ENCODE measurements at places on chromosomes 2 and 18. TPM values are rescaled to one million over a fixed set of nuclear protein-coding genes. Genes with fewer than 3 reads are reported as not detected.

Gene SERPINB13
- not detected for total RNA-seq

Gene ZNF385B
- total RNA-seq, result 10.5 TPM

Gene GNLY
- not detected for total RNA-seq

Gene STK36
- 52.3 TPM for total RNA-seq

Gene PHLPP1
- 23.5 TPM for total RNA-seq

Gene DSG1
- total RNA-seq, result 0.27 TPM

Gene ELOA2
- total RNA-seq, result not detected

- DNase-seq, result no peak
Observed at GRCh38 chr18:74389991-74390390, 67.1 kb downstream of the DIPK1C start.

GRCh38 chr18:36850527-36851201 is 21.7 kb downstream of the KIAA1328 start:
- DNase-seq, result no peak

DNA sequence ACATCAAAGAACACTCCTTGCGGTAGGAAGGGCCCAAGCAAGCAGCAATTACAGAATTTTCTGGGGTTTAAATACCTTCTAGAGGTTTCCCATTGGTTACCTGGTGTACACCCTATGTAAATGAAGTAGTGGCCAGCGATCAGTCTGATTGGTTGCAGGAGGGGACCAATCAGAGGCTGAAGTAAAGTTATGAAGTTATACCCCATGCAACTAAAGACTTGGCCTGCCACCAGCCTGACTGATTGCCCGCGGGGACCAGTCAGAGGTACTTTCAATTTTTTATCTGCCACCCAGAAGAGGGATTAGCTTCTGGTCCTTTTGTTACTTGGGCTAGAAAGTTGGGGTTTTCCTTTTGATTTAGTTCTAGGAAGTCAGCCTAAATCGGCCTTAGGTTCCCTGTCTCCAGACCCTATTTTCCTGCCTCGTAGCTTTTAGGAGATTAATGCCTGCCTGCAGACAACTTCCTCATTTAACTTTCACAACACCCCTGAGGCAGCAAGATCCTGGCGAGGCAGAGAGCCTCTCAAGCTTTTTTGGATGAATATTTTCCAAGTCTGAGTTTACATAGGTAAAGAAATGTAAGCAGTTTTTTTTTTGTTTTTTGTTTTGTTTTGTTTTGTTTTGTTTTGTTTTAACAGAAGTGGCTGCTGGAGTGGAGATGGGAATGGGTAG is 1.5 kb upstream of the DGUOK start:
- DNase-seq, result no peak

- DNase-seq, result no peak
Observed at GRCh38 chr2:227881866-227882517, 10.6 kb downstream of the DAW1 start.

DNA sequence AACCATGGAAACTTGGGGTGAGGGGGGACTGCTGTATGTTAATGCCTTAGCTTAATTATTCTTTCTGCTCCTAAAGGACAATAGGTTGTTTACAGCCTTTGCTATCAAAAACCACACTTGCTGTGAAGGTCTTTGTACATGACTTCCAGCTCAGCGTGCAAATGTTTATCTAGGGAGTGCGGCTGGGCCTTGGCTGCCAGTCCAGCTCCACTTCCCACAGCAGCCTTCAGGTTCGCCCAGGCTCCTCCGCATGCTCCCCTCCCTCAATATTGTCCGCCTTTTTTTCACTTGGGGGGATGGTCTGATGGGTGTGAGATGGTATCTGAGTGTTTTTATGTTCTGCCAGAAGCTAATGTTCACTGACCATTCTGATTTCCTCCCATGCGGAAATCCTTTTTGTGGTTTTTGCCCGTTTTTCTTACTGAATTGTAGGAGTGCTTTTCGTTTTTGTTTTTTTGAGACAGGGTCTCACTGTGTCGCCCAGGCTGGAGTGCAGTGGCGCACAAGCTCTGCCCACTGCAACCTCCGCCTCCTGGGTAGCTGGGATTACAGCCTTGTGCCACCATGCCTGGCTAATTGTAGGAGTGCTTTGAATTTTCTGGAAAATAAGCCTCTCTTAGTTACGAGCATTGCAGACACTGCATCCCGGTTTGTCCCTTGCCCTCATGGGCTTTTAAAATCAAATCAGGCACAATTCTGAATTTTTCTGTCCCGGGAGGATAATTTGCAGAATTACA is 28.8 kb downstream of the SH3BP4 start:
- no peak for DNase-seq

DNA sequence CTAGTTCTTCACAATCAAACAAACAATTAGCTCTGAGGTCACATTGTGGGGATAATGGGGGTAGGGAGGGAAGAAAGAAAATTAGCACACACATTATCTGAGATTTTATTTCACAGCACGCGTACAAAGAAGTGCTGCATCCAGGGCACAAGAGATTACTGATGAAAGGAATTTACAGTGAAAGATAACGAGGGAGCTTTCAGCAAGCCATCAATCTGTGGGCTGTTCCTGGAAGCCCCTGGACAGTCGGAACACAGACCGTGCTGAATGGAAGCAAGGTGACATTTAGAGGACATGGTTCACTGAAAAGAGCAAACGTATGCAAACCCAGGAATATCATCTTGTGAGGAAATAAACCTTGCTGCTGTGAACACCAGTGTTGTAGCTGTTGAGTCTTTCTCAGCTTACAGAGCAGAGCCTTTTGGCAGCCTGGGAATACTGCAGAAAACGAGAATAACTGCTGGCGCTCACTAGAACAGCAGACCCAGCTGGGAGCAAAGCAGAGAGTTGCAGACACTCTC is 63.2 kb downstream of the SCG2 start:
- DNase-seq, result no peak

DNA sequence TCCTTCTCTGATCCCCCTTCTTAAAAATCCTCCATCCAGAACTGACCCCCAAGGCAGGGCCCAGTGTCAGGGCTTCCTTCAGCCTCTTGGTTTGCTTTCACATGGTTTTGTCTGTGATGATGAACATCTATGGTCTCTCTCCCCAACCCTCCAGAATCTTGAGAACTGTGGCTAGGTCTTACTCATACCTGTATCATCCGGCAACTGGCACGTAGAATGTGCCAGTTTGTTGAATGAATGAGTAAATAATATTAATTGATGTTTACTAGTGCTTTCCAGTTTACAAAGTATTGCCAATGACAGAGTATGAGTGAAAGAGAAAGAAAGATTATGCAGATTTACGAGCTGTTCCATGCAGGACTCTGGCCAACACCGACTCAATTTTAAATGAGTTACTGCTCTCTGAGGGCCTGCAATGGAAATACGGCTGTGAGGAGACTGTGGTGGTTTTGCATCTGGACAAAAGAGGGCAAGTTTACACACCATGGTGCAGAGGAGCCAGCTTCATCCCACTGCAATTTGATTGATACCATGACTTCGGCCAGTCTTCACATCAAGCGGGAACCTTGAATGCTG is 29.9 kb upstream of the TRIB2 start:
- no peak for DNase-seq

DNA sequence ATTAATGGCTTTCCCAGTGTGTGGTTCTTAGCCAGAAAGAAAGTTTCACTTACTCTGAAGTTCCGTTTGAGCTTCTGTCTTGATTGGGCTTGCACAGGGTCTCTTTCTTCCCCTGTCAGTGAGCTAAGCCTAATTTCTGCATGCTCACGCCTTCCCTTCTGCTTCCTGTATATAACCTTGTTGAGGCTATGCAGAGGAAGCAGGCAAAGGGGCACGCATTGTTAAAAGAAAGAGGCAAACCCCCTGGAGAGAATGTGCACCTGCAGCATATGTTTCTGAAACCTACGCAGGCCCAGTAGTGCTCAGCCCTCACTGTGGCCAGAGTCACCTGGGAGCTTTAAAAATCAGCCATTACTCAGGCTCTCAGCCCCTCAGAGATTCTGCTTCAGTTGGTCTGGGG is 14.5 kb upstream of the PLA2R1 start:
- DNase-seq, result no peak

DNA sequence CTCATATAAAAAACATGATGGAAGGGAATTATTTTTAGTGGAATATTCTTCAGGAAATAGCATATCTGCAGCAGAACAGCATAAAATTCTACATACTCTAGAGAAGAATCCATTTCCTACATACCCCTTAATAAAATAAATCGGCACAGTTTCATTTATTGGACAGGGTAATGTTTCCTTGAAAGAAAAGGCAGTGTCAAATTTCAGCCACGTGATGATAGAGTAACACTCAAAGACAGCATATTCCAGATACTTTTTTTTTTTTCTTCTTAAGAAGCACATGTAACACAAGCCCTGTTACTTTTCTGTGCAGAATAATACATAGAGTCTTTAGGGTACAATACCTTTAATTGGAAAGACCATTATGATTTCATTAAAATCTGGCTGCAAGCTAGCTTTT is 204.4 kb downstream of the SRBD1 start:
- no peak for DNase-seq

DNA sequence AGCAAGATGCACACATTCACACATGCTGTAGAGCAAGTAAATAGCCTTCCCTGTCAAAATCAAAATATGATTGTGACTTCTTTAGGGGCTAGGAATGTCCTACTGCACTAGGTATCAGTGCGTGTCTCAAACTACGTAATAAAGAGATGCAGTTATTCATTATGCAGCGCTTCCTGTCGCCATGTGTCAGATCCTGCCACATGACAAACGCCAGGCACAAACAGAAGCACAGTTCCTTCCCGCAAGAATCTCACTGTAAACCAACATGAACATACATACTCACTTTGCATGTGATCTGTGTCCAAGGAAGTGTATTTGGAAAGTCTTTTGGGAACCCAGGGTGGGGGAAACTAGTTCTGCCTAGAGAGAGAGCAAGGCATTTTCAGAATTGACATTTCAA is 599.9 kb downstream of the RNF144A start:
- no peak for DNase-seq

- DNase-seq, result no peak
Observed at GRCh38 chr2:6025391-6025790, 333.2 kb downstream of the SOX11 start.

DNA sequence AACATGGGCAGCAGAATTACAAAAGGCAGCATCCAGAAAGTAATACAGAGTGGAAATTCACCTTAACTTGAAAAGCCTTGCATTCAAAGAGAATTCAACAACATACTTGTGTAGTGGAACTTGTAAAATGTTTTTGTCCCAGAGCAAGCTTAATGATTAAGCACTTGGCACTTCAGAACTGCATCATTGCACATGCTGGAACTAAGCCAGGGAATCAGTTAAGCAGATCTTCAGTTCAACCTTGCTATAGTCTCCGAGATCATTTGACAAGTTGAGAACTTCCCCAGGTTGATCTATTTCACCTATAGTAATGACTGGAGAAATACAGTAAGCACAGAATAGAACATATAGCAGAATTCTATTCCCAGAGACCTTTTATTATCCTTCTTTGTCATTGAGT is 1337.2 kb upstream of the NXPH2 start:
- DNase-seq, result no peak

GRCh38 chr2:20456116-20456571 is 9.3 kb downstream of the RHOB start:
- DNase-seq, result no peak

GRCh38 chr2:239684996-239685395 is 284.2 kb upstream of the HDAC4 start:
- no peak for DNase-seq

DNA sequence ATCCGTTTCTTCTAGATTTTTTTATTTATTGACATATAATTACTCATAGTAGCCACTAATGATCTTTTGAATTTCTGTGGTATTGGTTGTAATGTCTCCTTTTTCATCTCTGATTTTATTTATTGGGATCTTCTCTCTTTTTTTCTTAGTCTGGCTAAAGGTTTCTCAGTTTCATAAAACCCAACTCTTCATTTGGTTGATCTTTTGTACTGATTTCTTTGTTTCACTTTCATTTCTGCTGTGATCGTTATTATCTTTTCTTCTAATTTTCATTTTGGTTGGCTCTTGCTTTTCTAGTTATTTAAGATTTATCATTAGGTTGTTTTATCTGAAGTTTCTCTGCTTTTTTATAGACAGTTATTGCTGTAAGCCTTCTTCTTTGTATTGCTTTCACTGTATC is 463.6 kb upstream of the CRIM1 start:
- DNase-seq, result no peak
